ENCODE measurements at places on chromosomes 4 and X.

DNA sequence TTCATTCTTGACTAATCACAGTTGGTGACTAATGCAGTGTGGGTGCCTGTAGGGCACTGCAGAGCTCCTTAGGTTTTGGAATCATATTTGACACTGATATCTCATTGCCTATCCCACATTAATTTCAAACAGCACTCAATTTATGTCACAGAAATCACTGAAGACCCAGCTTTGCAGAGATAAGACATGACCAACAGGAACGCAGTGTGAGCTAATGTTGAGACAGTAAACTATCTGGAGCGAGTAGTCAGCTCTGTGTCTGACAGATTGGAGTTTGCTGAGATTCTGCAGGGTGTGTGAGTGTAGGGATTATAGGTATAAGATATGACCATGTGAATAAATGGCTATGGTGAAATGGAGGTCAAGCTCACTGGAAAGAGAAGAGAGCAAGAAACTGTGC is 1586.1 kb upstream of the AGA start:
- no peak for DNase-seq

DNA sequence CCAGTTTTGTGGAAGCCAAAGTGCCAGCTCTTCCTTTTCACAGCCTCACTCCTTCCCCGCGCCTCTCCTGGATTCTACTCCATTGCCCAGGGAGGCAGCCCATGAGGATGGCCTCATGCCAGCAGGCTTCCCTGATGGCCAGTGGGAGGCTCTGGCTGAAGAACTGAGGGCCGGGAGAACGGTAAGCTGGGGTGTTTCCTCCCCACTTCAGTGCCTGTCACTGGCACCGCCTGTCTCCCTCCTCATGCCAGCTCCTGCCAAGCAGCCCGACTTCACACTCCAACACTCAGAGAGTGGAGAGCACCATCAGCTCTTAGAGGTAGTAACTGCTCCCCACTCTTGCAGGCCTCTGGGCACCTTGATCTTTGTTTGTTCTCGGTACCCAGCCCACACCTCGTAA is 46.9 kb upstream of the STIM2 start:
- no peak for DNase-seq

DNA sequence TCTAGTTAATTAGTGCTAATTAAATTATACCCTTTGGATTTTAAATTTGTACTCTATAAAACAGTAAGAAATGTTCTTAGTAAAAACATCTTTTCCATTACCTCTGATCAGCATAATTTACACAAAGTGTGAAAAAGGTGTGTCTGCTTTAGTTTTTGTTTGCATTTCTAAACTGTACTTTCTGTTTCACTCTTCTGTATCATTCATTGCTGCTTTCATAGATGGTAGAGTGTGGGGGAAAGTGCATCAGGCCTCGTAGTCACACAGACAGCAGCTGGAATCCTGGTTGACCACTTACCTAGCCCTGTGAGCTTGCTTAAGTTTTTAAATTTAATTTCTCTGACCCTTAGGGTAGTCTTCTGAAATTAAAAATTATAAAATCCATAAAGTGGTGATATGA is 275.4 kb upstream of the PITX2 start:
- DNase-seq: no peak

DNA sequence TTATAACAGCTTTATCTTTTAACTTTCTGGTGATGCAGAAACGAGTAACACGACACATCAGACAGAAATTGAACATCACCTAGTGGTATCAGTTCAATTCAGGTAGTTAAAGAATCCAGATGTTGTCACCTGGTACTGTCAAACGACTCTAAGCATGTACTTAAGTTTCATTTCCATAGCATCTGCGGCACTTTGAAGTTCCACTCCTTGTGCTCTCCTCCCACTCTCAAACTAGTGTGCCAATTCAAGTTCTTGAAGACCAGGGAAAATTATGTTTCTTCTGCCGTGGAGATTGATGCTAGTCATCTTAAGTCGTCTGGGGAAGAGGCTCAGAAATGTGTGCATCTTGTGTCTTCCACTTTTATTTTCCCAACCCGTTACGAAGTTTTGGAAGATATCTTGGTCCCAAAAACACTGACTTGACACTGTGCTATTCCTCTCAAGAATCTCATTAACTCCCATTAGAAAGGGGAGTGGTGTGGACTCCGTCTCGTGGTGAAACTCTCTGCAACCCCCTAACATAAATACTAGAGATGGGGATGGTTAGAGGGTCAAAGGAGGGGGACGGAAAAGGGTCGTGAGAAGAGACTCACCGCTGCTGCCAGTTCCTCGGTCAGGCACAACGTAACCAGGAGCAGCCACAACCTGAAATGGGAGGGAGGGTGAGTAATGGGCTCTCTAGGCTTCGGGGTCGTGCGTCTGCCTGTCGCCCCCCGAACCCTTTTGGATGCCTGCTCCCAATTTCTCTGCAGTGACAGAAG is 693 bp downstream of the COL4A6 start:
- no peak for DNase-seq

- no peak for DNase-seq
Measured at GRCh38 chr4:121273191-121273590, 107.6 kb downstream of the QRFPR start.

DNA sequence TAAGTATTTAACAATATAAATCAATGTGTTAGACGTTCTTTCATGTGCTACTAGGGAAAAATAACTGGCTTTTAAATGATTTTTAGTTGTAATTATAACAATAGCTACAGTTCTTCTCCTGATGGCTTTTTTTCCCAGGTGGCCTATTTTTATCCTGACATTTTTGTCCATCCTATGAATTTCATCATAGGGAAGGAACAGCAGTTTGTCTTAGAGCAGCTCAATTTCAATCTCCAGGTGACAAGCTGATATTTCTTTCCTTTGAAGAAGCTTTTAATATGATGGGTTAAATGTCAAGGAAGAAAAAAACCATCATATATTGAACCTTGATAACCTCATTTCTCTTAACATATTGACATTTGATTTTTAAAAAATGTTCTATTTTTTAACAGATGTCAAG is 163.0 kb upstream of the AGA start:
- no peak for DNase-seq
